ENCODE measurements at places on chromosomes 11 and 22.

GRCh38 chr11:67352546-67353316 is 615 bp downstream of the POLD4 start:
- no peak for DNase-seq

DNA sequence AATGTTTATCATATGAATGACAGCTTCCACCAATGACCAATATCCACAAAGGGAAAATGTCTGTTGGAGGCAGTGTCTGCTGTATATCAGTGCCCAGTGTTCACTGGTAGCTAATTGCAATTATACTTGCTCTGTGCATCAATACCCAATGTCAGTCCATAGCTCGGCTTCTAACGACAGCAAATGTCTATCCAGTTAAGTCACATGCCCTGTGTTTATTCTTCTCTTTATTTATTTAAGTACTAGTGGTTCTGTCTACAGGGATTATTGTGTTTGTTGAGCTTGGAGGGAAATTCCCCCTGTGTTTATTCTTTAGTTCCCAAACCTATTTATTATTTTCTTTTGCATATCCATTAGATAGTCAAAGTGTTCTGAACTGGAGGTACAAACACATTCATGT is 18.6 kb downstream of the TSKU start:
- DNase-seq = peak; percentile 58

DNA sequence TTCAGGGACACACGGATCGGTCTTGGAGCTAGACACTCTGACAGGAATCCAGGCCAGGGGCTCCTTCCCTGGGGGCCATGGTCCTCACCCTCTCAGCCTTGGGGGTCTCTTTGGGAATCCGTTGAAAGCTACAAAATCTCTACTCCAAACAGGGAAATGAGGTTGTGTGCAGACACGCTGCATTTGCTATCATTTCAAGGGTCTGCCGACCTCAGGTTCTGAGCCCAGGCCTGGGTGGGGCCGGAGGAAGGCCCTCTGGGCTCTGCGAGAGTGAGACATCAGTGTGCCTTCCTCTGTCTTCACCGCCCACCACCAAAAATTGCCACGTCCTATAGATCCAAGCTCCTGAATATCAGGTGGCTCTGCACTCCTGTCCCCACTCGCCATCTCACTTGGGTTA is 74.4 kb upstream of the FGF3 start:
- no peak for DNase-seq

GRCh38 chr11:69301455-69302401 is 7.8 kb downstream of the MYEOV start:
- peak; percentile 78 for DNase-seq
